Left colon (tissue), 2 donors: ENCODE measurements at places on chromosomes 11 and 22.
A peak's percentile ranks its signal among the peaks of the same experiment; 100 is the strongest.

DNA sequence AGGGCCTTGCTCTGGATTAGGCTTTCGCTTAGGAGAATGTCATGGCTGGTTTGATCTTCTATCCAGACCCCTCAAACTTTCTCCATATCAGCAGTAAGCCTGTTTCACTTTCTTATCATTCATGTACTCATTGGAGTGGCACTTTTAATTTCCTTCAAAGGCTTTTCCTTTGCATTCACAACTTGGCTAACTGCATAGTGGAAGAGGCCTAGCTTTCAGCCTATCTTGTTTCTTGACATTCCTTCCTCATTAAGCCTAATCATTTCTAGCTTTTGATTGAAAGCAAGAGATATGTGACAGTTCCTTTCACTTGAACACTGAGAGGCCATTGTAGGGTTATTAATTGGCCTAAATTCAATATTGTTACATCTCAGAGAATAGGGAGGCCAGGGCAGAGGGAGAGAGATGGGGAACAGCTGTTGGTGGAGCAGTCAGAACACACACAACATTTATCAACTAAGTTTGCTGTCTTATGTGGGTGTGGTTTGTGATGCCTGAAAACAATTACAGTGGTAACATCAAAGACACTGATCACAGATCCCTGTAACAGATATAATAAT, 37.7 kb upstream of the APOBEC3A start:
- no peak for DNase-seq

DNA sequence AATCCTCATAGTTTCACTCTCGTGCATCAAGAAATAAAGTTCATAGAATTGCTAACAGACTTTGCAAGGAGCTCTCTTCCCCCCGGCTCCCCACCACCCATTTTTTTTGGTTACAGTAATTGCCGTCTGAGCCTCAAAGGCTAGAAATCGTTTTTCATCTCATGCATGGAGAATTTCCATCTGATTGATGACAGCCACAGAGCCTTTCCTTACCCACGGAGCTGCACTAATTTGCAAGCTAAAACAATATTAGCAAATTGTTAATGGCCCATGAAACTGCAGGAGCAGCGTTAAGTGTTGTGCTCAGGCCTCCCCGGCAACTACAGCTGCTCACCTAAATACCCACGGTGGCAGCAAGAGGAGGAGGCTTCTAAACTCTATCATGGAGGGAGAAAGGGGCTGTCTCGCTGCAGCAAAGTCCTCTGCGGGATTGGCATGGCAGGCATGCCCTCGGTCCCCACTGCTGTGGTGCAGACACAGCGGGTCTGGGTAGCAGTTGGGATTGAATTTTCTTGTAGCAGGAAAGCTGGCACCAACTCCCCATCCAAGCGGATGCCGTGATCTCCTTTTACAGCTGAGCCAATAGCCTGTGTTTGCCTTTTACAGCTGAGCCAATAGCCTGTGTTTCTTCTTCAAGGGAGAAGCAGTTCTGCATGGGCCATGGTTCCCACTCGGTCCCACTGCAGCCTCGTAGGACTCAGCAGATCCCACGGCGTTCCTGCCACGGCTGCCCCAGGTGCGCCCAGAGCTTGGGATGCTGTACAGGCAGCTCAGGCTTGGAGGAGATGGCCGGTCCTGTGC, 412.3 kb downstream of the BRD1 start:
- DNase-seq, result no peak

- no peak for DNase-seq
Measured at GRCh38 chr22:39434721-39435120, 22.1 kb upstream of the MGAT3 start.

- DNase-seq, result no peak
Measured at GRCh38 chr11:76708972-76709660, 38.6 kb upstream of the LRRC32 start.

GRCh38 chr22:20271114-20271994, 3.2 kb upstream of the RTN4R start:
- no peak for DNase-seq

GRCh38 chr22:45261407-45262088, 20.9 kb upstream of the KIAA0930 start:
- peak; percentile 76 for DNase-seq
